ENCODE measurements at places on chromosomes 2 and 18.

- DNase-seq, result no peak
Observed at GRCh38 chr2:34844629-34845028, 1245.5 kb upstream of the FAM98A start.

DNA sequence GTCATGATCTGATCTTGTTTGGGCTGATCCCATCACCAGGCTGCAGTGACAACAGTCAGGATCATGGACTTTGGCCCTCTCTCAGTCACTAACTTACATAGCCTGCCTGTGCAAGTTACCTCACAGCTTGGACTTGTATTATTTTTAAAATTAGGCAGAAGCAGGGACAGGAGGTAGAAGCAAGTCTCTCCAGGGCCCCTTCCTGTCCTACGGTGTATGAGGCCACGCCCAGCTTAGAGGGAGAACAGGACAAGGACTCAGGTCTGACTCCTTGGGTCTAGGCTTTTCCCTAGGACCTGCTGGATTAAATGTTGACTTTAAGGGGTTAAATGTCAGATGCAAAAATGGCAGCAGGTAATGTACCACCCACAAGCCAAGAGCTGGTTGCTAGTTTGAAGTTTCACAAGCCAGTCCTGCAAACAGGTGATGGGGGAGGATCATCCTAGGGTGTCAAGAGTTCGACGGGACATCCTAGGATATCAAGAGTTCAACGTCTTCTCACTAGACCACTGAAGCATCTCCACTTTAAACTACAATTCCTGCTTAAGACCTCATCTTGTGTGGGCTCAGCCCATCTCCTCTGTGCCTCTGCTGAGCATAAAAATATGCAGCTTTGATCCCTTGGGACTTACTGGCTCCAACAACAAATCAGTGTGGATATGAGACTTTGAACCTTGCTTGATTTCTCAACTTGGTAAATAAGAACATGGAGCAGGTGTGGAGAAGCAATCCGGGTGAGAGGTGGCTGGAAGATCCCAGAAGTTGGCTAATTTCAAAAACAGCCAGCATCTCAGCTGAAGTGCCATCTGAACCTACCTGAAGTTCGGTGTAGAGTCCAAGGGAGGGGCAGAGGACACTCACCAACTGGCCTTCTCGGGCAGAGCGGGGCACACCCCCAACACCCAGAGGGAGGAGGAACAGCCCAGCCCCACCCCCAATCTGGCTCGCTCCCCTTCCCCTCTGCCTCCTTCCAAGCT lies 39.5 kb downstream of the SFXN5 start:
- no peak for DNase-seq

DNA sequence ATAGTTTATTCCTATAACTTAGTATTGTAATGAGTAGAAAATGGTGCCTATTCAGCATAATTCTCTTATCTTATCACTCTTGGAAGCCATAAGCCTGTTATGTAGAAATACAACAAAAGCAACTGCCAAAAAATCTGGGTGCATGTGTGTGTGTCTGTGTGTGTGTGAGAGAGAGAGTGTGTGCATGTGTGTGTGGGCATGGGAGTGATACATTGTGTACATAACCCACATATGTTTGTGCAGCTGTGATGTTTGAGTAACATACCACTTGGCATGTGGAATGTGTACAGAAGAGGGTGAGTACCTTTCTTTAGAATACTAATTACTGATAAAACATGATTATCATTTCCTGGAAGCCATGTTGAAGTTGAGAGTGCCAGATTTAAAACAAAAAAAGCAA lies 642.3 kb upstream of the SYT4 start:
- DNase-seq, result peak; percentile 78

DNA sequence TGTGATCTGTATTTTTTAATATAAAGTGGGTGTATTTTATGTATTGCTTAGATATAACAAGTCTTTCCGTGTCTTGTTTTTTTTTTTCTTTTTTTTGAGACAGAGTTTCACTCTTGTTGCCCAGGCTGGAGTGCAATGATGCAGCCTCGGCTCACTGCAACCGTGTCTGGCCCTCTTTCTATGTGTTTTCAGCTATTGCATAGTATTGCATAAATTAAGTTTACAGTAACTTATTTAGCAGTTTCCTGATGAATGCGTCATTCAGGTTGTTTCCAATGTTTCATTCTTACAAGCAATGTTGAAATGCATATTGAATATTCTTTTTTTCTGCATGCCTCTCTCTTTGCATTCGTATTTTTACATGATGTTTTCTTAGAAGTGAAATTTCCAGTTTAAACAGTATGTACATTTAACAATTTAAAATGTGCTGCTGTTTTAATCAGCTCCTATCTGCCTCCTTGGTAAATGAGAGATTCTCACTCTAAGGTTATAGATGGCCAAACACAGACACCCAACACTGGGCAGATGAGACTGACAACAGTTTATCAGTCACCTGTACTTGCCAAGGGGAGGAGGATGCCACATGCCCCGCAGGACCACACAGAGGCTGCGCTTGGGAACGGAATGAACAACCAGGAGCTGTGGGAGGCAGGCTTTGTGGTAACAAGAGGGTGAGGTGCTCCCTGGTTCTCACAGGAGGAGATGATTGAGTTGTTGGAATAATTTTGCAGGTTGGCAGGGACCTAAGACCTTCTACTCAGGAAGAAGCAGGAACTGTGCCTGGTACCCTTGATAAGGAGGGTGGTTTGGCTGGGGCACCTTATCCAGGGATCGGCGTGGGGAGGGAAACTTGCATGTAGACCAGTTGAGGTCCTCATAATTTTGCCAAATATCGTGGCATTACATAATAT lies 7.5 kb downstream of the SLC9A4 start:
- DNase-seq, result no peak

- DNase-seq, result no peak
Observed at GRCh38 chr2:187165936-187166610, 282.0 kb downstream of the CALCRL start.

DNA sequence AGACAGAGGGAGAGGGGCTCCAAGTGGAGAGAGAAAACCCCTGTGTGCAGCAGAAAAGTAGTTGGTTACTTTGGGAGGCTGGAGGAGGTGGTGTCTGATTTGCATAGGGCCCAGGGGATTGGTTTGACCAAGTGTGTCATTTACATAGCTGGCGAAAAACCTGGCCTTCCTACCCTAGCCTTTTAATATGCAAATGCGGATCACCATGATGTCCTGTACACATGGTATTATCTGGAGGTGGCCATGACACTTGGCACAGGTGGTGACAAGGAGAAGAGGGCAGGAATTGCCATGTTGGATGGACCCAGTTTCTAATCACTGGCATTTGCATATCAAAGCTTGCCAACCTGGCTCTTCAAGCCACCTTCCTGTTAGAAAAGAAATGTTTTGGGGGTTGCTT lies 120.8 kb upstream of the CHAC2 start:
- no peak for DNase-seq

DNA sequence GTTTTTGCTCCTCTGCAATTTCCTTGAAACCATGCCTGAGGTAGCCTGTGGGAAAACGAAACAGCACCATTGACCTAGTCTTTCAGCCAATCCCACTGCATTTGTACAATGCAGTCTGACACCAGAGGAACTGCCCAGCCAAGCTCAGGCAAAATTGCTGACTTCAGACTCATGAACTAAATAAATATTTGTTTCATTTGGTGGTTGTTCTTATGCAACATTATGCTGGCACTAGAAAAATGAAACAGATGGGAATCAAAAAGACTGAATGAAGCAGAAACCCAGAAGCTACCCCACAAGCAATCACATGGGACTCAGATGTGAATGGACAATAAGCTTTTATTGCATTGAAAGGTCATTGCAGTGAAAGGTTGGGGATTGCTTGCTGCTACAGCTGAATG lies 1.7 kb downstream of the NAT8 start:
- DNase-seq, result no peak

GRCh38 chr18:45386041-45386655 lies 229.1 kb upstream of the SLC14A2 start:
- DNase-seq, result peak; percentile 81

GRCh38 chr2:12320991-12321641 lies 395.6 kb upstream of the TRIB2 start:
- no peak for DNase-seq

- no peak for DNase-seq
Observed at GRCh38 chr18:40004246-40004645, 1950.8 kb upstream of the PIK3C3 start.

DNA sequence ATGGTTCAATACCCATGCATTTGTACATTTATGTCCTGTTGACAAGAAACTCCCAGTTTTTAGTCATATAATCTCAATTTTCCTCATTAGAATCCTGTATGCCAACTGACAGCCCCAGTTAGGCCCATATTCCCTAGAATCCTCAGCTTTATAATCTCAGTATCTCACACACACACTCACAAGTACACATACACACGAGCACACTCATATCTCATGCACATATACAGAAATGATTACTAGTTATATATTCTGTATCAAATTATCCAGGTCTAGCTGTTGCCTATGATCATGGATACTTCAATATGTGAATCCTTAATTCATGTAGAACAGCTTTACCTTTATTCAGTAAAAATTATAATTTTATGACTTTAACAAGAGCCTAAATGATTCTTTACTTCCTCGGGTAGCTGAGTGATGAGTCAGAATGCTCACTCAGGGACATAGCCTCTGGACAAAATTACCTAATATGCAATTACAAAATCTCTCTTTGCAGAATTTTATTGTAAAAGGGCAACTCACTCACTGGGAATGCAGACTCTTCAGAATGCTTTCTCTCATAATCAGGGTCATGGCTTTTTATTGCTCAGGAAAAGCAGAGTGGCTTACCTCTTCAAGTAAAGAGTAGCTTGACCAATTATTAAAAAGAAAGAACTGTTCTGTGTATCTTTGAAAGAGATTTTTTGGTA lies 193.6 kb upstream of the PIK3C3 start:
- DNase-seq, result no peak

GRCh38 chr2:190443778-190444481 lies 35.8 kb downstream of the MFSD6 start:
- peak; percentile 33 for DNase-seq

GRCh38 chr2:133213651-133214050 lies 354.6 kb downstream of the NCKAP5 start:
- no peak for DNase-seq

DNA sequence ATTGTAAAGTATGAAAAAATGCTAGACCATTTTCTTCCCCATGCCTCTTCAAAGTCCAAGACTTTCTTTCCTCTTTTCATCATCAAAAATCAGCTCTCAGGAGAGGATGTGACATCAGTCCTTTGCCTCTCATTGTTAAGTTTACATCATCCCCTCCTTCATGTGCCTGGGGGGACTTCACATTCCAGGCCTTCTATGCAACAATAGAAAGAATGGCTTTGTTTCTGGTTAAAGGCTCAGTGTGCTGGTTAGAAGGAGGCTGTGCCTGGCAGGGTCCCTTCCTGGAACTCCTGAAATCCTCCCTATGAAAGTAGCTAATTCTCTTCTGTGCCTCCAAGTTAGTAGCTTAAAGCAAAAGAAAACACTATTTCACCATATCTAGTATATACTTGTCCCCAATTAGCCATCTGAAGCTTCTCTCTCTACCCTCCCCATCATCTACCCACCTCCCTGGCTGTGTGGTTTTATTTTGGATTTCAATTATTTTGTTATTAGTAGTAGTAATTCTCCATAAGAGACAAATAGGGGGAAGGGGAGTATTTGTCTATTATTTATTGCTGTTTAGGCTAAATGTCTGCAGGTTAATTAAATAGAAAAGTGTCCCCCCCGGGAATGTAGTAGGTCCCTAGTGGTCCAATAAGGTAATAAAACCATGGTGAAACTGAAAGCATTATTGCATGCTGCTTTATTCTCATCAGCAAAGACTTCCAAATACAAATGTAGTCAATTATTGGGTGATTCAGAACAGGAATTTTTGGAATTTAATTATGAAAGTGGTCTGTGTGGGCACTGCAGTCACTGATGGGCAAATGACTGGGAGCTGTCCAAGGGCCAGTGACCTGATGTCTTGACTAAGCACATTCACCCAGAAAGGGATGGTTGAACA lies 69.0 kb downstream of the CPO start:
- no peak for DNase-seq

GRCh38 chr2:11437602-11438001 lies 28.4 kb downstream of the E2F6 start:
- no peak for DNase-seq

- DNase-seq, result no peak
Observed at GRCh38 chr2:228731517-228731916, 539.6 kb downstream of the PID1 start.

DNA sequence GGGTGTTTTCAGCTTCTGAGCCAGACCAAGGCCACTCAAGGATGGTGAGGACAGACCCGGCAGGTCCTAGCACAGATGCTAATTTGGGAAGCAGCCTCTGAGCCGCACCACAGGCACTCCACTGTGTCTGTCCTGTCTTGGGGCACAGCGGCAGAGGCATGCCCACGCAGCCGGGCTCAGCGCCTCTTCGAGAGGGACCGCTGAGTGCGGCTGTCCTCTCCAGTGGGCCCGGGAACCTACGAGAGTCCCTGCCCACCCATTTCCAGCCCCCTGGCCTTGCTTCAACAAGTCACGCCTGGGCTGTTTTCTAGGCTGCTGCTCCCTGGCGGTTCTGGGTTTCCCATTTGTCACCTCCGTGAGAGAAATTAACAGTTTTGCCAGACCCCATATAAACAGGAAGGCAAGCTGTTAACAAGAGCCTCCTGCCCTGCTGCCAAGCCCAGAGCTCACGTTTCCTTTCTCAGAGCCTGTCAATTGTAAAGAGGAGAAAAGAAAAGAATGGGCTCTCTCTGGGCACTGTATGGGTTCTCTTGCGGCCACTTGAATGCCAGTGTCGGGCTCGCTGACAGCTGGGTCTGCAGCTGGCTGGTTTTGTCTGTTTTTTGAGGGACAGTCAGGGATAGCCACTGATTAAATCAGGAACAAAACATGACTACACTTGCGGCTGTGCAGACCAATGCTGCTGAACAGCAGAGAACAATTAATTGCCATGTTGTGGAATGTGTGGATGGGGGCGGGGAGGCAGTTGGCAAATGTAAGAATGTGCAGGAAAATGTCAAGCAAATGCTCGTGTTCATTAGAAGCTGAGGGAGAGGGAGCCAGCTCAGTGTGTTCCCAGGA lies 30.6 kb downstream of the TMEM17 start:
- peak; percentile 75 for DNase-seq

- DNase-seq, result peak; percentile 21
Observed at GRCh38 chr2:134988994-134989605, 58.1 kb downstream of the MAP3K19 start.

GRCh38 chr2:121210691-121211090 lies 74.3 kb downstream of the TFCP2L1 start:
- DNase-seq, result no peak

GRCh38 chr2:586641-587076 lies 90.5 kb downstream of the TMEM18 start:
- DNase-seq, result no peak

- DNase-seq, result no peak
Observed at GRCh38 chr2:197931661-197932312, 127.4 kb downstream of the PLCL1 start.

DNA sequence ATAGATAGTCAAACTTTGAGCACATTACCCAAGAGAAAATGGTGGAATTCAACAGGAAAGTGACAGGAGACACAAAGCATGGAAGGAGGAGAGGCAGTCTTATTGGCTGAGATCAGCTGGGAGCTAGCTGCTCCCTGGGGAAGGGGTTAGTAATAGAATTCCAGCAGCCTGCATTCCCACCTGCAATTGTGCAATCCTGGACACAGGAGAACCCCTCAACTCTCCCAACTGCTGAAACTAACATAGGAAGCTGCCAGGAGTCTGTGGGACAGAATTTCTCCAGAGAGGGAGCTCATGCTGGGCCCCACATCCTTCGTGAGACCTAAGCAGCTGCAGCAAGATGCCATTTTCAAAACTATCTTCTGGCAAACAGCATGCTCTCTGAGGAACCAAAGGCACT lies 69.8 kb upstream of the ACVR1C start:
- DNase-seq, result no peak

GRCh38 chr2:237901932-237902850 lies 42.8 kb downstream of the RAMP1 start:
- DNase-seq, result no peak

GRCh38 chr2:1510176-1510575 lies 96.9 kb downstream of the TPO start:
- DNase-seq, result no peak

All from NCI-H1092 treated with DMSO at 0.1 percent for 48 hours (cell line).